ENCODE measurements at places on chromosomes 4 and X. TPM values are rescaled to one million over a fixed set of nuclear protein-coding genes. Genes with fewer than 3 reads are reported as not detected.

DNA sequence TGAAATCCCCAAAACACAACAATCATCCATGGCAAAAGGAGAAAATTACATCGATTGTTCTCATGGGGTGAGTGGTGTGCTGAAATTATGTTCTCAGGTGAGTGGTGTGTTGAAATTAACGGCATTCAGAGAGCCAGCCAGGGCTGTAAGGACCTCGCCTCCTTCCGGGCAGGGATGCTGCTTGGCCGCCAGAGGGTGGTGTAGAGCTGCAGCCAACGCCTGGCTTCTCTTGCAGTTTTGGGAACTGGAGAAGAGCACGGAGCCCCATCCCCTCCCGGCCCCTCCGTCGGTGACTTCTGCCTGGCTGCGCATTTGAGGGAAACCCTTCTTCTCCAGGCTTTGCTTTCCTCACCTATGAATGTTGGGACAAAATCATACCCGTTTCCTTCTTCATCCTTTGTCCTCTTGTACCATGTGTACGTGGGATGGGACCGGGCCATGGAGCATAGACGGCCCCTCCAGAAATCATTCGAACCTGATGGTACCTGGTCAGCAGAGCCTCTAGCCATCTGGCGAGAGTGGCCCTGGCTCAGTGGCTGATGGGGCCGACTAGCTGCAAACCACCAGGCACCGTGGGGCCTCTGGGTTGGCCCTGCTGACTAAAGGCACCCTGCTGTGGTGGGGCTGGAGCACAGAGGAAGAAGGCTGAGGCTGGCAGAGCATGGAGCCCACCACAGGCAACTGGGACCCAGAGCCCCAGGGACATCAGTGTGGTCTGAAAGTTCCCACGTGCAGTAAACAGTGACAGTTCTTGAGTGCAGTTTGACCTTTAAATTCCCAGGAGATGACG lies 28.4 kb downstream of the TRMT44 start:
- H3K27me3 ChIP-seq, result no peaks in the 10 kb centered on the region
- no peak overlapping the region for H3K4me3 ChIP-seq
- DNase-seq, result no peak
- no peaks in the 10 kb centered on the region for H3K4me1 ChIP-seq

DNA sequence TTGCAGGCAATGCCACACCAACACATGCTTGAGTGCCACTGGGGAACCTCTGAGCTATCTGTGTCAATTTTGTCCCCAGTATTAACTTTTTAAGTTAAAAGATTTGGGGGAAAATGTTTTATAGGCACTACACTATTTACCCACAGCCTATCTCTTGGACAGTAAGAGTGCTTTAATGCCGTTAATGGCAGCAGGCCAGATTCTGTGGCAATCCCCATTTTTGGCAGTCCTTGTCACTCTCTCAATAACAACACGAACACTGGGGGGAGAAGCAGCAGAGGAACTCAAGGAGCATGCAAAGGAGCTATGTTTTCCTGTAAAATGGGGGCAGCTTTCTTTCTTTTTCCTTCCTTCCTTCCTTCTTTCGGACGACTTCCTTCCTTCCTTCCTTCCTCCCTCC lies 168.6 kb downstream of the NSUN7 start:
- no peak overlapping the region for H3K4me3 ChIP-seq
- peaks cover 23% of the 10 kb centered on the region for H3K4me1 ChIP-seq
- no peak for DNase-seq
- no peak overlapping the region for H3K27ac ChIP-seq

The SLC9B2 gene
- polyA plus RNA-seq, result 14.0 TPM

The BCAP31 gene
- polyA plus RNA-seq, result 267 TPM

The JAKMIP1 gene
- polyA plus RNA-seq, result not detected

GRCh38 chr4:159240687-159241086 lies 137.8 kb downstream of the RAPGEF2 start:
- no peak overlapping the region for H3K4me3 ChIP-seq
- H3K27ac ChIP-seq, result no peak overlapping the region
- H3K36me3 ChIP-seq, result no peaks in the 10 kb centered on the region
- no peaks in the 10 kb centered on the region for H3K27me3 ChIP-seq
- H3K4me1 ChIP-seq, result peaks cover 8% of the 10 kb centered on the region

The TCEANC gene
- 1.8 TPM for polyA plus RNA-seq

DNA sequence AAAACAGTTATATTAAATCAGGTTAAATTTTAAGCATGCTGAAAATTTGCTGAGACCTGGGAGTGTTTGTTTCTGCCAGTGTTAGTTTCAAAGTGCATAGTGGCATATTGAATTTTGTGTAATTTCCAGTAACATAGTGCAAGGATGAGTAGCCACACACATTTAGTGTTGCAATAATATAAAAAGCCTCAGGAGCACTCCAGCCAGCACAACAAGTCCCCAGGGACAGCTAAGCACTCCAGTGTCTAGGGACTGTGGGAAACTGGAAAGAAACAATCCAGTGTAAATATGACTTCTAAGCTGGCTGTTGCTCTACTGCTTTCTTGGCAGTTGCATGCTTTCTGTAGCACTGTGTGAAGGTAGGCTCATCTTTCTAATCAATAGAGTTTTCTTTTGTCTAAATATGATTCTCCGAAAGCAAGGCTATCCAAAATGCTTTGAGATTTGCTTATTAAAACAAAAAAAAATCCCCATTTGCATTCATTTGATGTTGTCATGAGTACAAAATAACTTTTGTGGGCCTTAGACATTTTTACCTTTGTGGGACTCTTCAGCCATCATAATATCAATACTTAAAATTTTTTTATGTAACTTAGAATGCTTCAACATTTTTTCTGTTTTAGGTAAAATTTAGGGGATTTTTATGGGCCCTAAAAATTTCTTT lies 24.2 kb upstream of the CXCL2 start:
- peaks cover 9% of the 10 kb centered on the region for H3K36me3 ChIP-seq
- no peak for DNase-seq
- no peak overlapping the region for H3K4me3 ChIP-seq
- no peaks in the 10 kb centered on the region for H3K27me3 ChIP-seq

DNA sequence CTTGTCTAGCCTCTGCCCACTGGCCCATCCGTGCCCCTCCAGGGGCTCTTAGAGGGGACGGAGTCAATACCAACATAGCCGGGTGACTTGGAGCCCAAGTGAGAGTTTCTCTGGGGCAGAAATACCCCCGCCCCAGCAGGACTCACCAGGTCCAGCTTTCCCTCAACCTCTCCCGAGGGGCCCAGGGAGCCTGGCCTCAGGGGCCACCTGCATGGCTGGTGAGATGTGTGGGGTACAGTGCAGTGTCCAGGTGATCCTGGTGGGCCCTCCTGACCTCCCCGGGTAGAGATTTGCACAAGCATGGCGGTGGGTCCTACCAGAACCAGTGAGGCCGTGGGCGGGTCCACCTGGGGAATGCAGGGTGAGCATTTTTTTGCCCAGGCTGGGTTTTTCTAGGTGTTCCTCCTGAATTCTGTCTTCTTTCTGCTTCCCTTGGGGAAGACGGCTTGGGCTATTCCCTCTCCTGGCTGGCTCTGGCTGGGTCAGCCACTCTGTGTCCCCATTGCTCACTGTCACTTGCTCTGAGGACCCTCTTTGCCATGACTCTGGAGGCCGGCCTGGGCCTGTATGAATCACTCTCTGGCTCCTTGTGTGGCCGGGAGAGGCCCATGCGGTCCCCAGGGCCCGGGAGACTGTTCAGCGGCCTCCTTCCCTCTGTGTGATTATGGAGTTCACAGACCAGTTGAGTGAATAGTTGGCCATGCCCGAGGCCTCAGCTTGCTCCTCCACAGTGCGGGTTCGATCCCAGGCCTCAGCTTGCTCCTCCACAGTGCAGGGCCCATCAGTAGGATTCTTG lies 71.0 kb upstream of the NKX1-1 start:
- H3K4me1 ChIP-seq, result no peaks in the 10 kb centered on the region
- H3K36me3 ChIP-seq, result no peaks in the 10 kb centered on the region
- no peak overlapping the region for H3K4me3 ChIP-seq
- no peak overlapping the region for H3K27ac ChIP-seq
- peaks cover 10% of the 10 kb centered on the region for H3K27me3 ChIP-seq

The SMIM10L2A gene
- 1.3 TPM for polyA plus RNA-seq

GRCh38 chr4:99655308-99656081 lies 2.1 kb downstream of the C4orf54 start:
- H3K4me3 ChIP-seq, result no peak overlapping the region
- peaks cover 27% of the 10 kb centered on the region for H3K27me3 ChIP-seq
- no peaks in the 10 kb centered on the region for H3K36me3 ChIP-seq

DNA sequence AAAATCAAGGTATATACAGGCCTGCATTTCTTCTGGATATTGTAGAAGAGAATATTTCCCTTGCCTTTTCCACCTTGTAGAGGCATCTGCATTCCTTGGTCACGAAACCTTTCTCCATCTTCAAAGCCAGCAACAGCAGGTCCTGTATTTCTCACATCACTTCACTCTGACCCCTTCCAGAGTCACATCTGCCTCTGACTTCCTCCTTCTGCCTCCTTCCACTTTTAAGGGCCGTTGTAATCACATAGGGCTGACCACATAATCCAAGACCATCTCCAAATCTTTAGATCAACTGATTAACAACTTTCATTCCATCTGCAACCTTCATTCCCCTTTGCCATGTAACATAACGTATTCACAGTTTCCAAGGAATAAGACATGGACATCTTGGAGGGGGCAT lies 38.3 kb upstream of the NDP start:
- H3K36me3 ChIP-seq, result no peaks in the 10 kb centered on the region
- no peak overlapping the region for H3K4me3 ChIP-seq
- peaks cover 9% of the 10 kb centered on the region for H3K4me1 ChIP-seq
- H3K27ac ChIP-seq, result no peak overlapping the region
- no peak for DNase-seq

DNA sequence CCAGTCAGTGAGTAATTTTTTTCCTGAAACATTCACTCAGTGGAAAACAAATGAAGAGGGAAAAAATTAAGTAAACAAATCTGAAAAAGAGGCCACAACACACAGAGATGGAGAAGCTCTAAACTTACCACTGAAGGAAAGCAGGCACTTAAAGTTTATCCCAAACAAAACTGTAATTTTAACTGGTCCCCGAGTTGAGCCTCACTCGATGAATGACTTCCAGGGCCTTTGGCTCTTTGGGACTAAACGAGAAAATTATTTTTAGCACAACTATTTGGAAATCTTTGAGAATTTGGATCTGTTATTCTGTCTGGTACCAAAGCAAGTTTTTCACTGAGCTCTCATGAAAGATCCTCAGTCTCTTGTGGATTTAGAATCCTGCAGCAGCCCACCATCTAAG lies at the start of gene C1QTNF7:
C1QTNF7 (plus strand) TSS at position 333 of the 400 bp plus-strand sequence. CDS start 7,711 bp downstream, outside the sequence.
- no peak for DNase-seq
- H3K4me1 ChIP-seq, result peaks cover 23% of the 10 kb centered on the region
- H3K36me3 ChIP-seq, result no peaks in the 10 kb centered on the region
- no peak within 1 kb of the TSS for H3K27ac ChIP-seq
- H3K4me3 ChIP-seq, result no peak within 1 kb of the TSS

The MFAP3L gene
- 10.2 TPM for polyA plus RNA-seq

DNA sequence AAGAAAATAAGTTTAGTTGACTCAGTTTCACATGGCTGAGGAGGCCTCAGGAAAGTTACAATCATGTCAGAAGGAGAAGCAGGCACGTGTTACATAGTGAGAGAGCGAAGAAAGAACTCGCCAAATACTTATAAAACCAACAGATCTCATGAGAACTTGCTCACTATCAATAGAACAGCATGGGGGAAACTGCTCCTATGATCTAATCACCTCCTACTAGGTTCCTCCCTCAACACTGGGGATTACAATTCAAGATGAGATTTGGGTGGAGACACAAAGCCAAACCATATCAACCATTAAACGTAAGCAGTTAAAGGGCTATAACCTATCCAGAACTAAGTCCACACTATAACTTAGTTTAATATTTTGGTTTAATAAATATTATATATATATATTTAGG lies 113.8 kb upstream of the ADGRL3 start:
- no peak for DNase-seq
- H3K27me3 ChIP-seq, result no peaks in the 10 kb centered on the region
- H3K4me1 ChIP-seq, result no peaks in the 10 kb centered on the region
